ENCODE measurements at places on chromosomes 3 and 15.

DNA sequence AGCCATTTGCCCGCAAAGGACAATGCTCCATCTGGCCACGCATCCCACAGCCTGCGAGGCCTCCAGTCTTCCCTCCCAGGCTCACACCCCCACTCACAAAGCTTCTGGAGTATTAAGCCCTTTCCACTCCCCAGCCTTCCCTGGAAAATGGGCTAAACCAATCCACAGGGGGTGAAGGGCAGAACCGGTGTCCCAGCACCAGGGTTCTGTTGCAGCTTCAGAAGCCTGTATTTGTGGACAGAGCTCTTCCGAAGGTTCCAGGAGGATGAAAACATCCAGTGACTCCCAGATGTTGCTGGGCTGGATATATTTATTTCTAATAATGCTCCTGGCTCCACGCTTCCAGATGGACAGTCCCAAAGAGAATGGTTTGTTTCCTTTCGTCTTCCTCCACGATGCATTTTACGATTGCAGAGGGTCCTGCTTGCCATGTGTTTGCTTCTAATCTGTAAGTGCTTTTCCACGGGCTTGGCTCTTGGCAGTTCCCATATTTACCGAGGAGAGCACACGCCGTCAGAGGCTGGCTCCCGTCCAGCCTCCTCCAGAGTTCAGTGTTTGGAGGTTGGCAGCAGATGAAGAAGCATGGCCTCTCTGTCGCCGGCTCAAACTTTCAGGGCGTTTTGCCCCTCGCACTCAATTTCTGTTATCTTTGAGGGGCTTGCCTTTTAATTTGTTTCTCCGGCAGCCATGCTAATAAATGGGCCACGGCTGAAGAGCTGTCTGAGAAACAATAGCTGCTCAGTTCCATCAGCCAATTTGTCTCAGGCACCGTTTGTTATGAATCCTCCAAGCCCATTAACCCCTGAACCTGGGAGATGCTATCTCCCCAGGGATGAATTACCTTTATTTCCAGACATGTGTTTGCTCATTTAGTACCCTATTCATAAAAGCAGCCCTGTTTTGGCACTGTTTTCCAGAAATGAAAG lies 367.9 kb upstream of the PROK2 start:
- DNase-seq = no peak

DNA sequence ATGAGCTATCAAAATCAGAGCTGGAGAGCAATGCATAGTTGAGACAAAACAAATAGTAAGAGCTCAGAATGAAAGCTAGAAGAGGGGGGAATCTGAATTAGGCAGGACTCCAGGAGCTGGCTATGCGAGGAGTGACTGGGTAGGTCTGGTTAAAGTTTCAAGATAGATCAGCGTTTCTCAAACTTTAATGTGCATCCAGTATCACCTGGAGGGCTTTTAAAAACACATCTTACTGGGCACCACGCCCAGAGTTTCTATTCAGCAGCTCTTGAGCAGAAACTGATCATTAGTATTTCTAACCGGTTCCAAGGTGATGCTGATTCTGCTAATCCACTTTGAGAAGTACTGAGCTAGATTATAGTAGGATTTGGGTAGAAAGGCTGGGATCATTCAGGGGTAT lies 96.2 kb upstream of the ACP3 start:
- DNase-seq = no peak

- no peak for DNase-seq
Observed at GRCh38 chr3:140185375-140185774, 250.4 kb downstream of the CLSTN2 start.

GRCh38 chr3:25572336-25572735 lies 92.4 kb downstream of the TOP2B start:
- DNase-seq = no peak

DNA sequence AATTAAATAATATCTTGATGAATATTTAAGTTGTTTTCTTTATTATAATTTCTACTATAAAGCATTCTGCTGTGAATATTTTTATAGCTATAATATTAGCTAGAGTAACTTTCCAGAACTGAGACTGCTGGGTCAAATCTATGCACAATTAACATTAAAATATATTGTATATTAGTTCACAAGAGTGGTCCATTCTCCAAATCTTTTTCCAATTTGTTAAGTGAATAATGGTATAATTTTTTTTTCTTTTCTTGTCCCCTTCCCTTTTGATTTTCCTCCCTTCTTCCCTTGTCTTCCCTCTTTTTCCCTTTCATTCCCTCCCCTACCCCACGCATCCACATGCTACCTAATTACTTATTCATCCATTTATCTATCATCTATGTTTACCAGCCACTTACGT lies 977.5 kb downstream of the TUSC7 start:
- no peak for DNase-seq

DNA sequence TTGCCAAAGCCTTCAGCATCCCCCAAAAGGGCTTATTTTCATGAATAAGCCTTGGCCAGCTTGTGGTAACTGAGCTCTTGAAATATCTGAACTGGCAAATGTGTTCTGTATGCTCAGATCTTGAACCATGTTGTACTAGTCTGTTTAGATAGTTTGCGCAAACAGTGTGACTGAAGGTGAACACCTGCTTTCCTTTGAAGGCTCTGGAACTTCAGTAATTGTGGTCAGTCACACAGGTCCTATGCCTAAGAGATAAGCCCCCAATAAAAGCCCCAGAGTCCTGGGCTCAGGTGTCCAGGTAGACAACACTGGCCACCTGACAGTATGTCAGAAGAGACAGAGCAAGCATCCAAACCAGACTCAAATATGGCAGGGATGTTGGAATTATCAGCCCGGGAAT lies 5.4 kb downstream of the TUBGCP5 start:
- no peak for DNase-seq

DNA sequence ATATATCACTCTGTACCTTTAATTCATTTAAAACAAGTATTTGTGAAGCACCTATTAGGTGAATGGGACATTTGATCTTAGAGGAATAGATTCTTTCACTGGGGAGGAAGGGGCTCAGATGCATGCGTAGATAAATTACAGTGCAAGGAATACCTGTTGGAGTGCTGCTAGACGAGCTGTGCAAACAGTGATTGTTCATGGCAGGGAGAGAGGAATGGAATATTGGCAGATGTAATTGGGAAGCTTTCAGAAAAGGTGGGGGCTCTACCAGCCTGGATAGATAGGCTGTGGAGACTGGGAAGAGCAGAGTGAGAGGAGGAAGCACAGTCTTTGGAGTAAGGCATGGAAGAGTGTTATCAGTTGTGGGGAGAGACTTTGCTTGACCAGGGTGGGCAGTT lies 116.8 kb downstream of the AKAP13 start:
- DNase-seq = no peak

DNA sequence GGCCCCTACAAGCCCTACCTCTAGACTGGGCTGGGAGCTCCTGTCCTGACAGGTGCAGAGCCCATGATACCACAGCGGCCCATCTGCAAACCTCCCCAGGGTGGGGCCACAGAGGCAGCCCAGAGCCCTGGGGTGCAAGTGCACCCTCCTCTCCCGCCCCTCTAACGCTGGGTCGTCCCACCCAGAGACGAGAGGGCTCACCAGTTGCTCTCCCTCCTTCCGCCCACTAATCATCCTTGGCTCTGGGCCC lies 742 bp downstream of the TNK2 start:
- no peak for DNase-seq

GRCh38 chr3:158672215-158673176 lies at the start of gene LXN:
Gene LXN, minus strand, starts transcription at chr3:158672648. Its CDS starts 170 bp downstream, at chr3:158672478.
- DNase-seq = peak; percentile 48

DNA sequence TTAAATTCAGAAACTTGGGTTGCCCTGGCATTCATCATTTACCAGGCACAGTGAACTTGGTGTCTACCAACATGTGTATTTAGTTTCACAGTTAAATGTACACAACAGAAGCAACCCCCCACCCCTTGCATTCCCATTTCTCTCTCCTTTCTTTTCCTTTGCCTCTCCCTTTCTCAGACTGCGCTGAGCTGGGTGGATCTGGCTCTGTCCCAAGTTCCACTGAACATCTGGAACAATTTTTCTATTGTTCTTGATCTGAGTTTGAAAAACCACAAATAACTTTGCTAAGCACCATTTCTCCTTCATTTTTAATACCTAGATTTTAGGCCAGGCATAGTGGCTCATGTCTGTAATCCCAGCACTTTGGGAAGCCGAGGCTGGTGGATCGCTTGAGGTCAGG lies 242.2 kb downstream of the ABHD5 start:
- no peak for DNase-seq

DNA sequence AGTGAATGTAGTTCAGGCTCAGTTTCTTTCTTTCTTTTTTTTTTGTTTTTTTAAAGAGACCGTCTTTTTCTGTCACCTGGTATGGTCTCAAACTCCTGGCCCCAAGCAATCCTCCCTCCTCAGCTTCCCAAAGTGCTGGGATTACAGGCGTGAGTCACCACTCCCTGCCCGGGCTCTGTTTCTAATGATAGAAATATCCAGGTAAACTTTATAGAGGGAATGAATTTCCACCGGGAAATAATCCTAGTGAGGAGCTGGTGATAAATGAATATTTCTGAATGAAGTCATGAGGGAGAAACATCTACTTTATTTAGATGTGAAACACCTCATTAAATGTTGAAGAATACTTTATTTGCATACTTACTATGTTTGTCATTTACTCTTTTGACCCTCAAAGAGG lies 7.2 kb downstream of the RNF13 start:
- no peak for DNase-seq

DNA sequence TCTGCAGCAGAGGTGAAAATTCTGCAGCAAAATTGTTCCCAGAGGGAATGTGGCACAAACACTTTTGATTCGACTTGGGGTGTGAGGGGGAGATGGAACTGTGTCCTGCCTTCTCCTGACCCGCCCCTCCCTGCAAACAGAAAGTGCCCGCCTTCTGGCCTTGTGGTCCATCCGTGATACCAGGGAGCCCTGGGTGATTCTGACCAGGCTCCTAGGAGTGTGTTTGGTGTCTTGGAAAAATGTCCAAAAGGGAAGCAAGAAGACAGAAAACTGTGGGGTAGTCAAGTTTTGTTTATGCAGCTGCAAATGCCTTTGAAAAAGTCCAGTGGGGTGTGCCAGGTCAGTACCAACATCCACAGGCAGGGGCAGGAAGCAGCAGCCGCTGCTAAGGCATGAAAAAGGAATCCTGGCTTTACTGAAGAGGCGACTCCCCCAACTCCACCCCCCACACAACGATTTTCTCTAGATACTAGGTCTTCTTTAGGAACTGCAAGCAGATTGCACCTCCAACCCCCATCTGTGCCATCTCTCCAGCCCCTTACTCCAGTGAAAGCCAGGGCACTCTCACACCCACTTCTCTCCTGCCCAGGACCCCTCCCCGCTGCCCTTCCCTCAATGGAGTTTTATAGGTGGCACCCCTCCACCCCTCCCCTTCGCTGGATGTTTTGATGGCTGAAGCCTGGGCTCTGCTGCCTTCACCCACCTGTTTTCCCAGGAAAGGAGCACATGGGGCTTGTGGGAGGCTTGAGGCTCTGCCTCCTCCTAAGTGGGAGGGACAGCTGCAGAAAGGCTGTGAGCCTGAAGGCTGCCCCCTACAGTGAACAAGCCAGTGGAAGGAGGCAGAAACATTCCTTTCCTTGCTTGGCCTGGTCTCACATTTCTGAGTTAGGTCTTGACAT lies 82.4 kb upstream of the HERC1 start:
- no peak for DNase-seq

DNA sequence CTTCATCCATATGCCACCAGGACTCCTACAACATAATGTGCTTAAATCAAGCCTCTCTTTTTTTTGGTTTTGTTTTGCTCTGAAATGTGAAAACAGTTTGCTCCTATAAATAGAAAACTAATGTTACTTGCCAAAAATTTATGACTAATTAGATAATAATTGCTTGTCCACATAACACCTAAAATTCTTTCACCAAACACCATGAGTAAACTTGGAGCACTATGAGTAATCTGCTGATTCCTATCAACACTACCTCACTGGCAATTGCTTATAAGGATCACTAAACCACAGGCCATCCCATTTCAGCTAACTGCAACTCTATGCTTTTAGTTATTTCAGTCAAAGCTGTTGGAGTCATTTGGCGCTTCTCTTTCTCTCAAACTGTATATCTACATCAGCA lies 252.7 kb downstream of the EPHA3 start:
- DNase-seq = no peak

- DNase-seq = no peak
Observed at GRCh38 chr3:24505691-24506550, 11.3 kb upstream of the THRB start.

DNA sequence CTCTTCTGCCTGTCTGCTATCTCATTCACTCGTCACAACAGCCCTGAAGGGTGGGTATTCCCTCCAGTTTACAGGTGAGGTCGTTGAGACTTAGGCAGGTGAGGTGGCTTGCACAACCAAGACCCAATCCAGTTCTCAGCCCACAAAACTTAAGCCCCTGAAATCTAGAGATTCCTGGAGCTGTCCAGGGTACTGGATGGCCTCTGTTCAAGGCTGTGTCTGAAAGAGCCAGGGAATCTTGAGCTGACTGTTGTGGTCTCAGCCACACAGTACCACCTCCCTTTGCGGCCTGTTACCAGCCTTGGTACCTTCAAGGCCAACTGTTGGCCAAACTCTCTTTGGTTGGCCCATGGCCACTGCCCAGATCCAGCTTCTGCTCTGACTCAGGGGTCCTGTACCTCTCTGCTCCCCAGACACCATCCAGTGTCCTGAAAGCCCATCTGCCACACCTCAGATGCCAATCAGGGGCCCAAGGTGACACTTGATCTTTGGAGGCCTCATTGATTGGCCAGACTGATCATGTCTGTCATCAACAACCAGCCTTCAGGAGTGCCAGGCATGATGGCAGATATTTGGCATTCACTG lies 10.9 kb upstream of the FAM107A start:
- DNase-seq = no peak

DNA sequence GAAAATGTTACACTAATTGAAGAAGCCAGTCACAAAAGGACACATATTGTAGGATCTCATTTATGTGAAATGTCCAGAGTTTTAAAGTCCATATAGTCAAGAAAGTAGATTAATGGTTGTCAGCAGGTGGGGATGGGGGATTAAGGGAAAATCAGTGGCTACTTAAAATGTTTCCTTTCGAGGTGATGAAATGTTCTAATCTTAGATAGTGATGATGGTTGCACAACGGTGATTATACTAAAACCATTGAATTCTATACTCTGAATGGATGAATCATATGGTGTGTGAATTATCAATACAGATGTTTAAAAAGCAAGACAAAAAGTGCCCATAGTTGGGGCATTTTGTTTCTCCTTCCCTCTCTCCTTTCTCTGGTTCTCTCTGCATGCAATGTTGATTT lies 164.6 kb downstream of the ATG7 start:
- DNase-seq = no peak

DNA sequence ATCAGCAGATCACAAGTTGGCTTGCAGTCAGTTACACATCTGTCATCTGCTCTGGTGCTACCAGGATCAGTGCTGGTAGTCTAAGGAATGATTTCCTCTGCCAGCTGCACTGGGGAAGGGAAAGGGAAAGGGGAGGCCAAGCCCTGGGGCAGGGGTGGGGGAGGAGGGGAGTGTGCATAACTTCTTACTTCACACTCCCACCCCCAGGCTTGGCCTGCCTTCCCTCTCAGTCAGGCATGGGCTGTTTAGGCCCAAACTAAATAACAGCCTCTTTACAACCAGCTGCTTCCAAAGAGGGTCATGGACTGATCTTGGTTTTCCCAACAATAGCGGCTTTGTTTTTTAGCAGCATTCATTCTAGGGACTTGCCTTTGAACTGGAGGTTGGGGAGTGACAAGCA lies 86.1 kb upstream of the PSMD6 start:
- DNase-seq = no peak

GRCh38 chr3:161766331-161766730 lies 269.7 kb downstream of the OTOL1 start:
- DNase-seq = no peak
